ENCODE measurements at places on chromosomes 6 and 20.

- DNase-seq: no peak
These were observed 399.6 kb upstream of the SOX4 start for GRCh38 chr6:21193790-21194475.

- no peak for DNase-seq
These were observed 763.2 kb upstream of the FLRT3 start for GRCh38 chr20:15100506-15101160.

- DNase-seq: no peak
These were observed at the start of gene RSPH9 for GRCh38 chr6:43644940-43645612. RSPH9 (plus strand) TSS chr6:43645036; CDS start chr6:43645099, 63 bp downstream.

- no peak for DNase-seq
These were observed 3.2 kb upstream of the RWDD1 start for GRCh38 chr6:116568111-116568510.

DNA sequence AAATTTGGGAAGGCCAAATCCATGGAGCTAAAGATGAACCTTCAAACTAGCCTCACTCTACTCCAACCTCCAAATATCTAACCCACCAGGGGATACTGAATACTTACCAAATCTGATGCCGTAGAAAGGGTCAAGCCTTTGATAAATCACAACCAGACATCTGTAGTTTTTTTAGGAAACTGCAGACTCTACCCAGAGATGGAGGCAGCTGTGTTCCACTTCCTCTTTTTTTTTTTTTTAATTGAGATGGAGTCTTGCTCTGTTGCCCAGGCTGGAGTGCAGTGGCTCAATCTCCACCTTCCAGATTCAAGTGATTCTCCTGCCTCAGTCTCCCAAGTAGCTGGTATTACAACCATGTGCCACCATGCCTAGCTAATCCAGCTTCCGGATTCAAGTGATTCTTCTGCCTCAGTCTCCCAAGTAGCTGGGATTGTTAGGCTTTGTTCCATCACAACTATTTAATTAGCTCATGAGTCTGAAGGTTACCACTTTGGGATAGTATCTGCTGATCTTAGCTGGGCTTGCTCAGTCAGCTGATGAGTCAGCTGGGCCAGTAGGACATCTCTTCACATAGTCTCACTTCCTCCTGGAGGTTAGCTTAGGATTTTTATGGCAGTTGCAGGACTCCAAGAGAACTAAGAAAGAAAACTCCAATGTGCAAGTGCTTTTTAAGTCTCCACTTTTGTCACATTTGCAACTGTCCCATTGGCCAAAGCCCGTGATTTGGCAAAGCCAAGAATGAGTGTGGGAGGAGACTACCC, 13.3 kb downstream of the FRK start:
- no peak for DNase-seq

DNA sequence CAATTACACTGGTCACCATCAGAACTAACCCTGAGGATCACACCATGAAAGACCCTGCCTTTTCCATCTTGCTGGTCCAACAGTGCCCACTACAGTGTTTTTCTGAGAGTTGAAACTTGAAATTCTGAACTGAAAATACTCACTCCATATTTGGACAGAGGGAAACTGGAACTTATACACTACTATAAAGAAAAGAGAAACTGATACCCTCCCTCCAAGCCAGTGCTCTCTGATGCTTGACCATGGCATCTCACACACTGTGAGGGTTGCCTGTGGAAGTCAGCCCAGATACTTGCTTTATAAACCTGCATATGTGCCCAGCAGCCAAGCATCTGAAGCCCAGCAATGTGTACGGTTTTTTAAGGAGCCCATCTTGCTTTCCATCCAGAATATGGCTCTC, 108.7 kb downstream of the FOXA2 start:
- peak; percentile 13 for DNase-seq

DNA sequence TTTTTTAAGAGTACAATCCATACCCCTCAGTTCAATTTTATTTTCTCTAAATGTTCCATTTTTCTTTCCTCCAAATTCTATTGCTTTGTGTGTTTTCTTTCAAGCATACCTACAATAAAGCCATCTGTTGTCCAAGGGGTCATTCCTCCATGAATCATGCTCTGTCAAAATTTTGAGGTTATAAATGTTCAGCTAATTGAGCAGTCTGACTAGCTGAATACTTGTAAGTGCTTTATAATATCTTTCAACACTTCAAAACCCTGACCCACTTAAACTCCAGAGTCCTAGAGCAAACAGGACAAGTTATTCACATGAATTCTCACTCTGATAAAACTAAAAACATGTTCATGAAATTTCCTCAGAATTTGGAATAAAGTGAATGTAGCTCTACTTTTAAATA, 33.4 kb upstream of the EYA4 start:
- no peak for DNase-seq

- DNase-seq: no peak
These were observed 400 bp upstream of the SMAP1 start for GRCh38 chr6:70667256-70667710.

DNA sequence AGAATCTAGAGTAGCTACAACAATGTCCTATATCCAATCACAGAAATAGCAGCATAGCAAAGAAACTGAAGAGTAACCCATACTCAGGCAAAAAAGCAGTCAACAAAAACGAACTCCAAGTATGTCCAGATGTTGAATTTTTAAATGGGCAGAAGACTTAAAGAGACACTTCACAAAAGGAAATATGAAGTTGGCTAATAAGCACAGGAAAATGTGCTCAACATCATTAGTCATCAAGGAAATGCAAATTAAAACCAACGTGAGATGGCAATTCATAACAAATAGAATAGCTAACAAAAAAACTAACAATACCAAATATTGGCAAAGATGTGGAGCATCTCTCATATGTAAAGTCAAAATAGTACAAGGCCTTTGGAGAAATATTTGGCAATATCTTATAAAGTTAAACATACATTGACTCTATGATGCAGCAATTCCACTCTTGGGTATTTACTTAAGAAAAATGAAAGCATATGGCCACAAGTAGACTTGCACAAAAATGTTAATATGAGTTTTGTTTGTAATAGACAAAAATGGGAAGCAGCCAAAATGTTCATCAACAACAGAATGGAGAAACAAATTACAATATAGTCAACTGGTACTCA, 37.7 kb downstream of the FRK start:
- no peak for DNase-seq

DNA sequence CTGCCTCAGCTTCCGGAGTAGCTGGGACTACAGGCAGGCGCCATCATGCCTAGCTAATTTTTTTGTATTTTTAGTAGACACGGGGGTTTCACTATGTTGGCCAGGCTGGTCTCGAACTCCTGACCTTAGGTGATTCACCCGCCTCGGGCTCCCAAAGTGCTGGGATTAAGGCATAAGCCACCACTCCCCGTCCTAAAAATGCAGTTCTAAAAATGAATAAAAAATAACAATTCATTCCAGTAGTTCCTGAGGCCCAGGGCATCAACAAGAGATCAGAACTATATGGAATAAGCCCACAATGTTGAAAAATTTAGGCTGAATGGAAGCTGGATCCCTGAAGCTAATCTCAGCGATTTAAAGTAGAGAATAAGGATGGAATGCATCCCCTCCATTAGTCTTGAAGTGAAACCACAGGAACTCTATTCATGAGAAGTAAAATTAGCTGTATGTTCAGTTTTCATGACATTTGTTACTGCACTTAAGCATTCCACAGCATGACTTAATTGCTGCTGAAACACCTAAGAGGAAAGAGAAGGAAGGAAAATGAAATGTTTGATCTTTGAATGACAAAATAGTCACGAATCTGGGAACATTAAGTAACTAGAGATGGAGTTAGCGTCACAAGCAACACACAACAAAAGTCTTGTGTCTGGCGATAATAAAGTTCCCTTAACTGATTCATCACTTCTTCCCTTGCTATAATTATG, 80.4 kb upstream of the RIPOR2 start:
- no peak for DNase-seq

DNA sequence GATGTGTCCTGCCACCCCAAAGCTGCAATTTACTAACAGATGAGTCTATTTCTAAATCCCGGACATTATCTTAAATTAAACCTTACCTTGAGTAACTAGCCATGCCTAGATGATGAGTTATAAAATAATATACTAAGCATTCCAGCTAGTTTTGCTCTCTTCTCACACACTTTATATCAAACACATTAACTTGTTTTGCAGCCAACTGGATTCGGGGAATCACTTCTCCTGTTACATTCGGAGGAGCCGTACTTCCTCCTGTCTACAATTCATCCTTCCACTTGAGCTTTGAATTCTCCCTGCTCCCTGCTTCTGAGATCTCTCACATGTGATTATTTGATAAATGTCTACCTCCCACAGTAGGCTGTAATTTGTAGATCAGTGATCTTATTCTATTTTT, 420.1 kb downstream of the GJA1 start:
- DNase-seq: no peak

DNA sequence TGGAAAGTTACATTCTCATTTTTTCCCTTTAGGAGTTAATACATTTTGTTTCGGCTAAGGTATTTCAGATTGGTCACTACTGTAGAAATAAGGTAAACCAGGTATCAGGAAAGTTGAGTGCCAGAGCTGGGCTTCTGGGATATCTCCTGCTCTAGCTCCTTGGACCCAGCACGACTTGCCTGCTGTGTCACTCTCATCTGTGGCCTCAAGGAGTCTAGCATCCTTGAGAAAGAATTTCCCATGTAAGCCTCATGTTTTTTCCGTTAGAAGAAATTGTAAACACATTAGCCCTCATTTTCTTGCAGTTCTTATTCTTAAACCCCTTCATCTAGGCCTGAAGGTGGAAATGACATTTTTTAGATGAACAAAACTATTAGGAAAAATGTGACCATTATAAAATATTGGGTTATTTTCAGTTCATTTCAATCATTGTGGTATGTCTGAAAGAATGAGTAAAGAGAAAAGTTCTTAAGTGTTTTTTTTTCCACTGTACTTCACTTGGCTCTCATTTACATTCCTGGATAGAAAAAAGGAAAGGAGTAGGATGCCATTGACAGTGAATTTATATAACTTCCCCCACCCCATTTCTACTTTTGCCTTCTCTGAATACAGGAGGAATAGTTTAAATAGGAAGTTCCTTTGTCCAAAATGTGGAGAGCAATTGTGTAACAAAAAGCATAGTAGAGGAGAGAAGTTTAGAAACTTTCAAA, 46.7 kb downstream of the CD2AP start:
- no peak for DNase-seq

DNA sequence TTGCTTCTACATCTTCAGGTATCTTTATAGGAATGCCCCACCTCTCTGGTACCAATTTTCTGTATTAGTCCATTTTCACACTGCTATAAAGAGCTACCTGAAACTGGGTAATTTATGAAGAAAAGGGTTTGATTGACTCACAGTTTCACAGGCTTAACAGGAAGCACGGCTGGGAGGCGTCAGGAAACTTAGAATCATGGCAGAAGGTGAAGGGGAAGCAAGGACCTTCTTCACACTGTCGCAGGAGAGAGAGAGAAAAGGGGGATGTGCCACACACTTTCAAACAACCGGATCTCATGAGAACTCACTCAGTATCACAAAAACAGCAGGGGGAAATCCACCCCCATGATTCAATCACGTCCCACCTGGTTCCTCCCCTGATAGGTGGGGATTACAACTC, 24.4 kb upstream of the LY86 start:
- DNase-seq: no peak

DNA sequence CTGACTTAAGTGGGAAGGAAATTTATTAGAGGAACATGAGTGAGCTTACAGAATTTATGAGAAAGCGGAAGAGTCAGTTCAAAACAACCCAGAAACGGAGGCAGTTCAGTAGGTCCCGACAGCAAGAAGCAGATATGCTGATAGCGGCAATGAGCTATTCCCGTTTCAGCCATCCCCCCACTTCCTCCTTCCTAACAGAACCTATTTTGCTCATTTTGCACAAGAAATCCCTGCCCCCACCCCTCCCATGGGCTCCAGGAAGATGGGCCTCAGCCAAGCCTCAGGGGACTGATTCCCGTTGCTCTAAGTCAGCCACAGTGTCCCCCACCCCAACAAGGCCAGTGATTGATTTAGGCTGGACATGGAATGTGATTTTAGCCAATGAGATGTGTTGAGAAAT, 157.5 kb downstream of the CEBPB start:
- no peak for DNase-seq

- DNase-seq: no peak
These were observed 23.7 kb downstream of the SULF2 start for GRCh38 chr20:47761482-47762047.

GRCh38 chr6:25899580-25900408, 25.8 kb upstream of the SLC17A3 start:
- DNase-seq: no peak

- peak; percentile 50 for DNase-seq
These were observed 1.3 kb downstream of the VEGFA start for GRCh38 chr6:43771210-43771857.

GRCh38 chr6:74249658-74250057, 553.7 kb downstream of the CD109 start:
- no peak for DNase-seq

All from GM19239 (cell line).